Activated naive CD8-positive, alpha-beta T cell treated with anti-CD3 and anti-CD28 coated beads, Interleukin-2, amount 10 ng/mL, durations not matched to agents 7 days and 5 days (primary cell): ENCODE measurements at places on chromosomes 13 and 19. TPM values are rescaled to one million over a fixed set of nuclear protein-coding genes. Genes with fewer than 3 reads are reported as not detected.
A peak's percentile ranks its signal among the peaks of the same experiment; 100 is the strongest.

GRCh38 chr19:7260161-7260560 lies 34.1 kb downstream of the INSR start:
- DNase-seq, result no peak

GRCh38 chr13:43935878-43936277 lies 56.2 kb downstream of the LACC1 start:
- DNase-seq, result no peak

DNA sequence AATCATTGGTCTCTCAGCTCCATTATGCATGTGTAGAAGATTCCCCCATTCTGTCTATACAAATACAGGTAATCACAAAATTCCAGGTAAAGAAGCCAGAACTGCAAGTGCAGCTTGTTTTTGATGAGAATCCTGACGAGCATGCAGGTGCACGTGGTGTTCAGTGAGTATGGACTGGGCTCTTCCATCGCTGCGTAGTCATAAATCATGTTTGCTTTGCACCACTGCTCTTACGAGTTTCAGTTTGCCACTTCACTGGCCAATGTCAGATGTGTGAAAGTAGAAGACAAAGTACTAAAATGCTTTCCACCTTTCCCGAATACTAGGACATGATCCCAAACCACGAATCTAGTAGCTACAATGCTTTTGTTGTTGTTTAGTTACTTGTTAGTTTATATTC lies 390.7 kb downstream of the LIG4 start:
- no peak for DNase-seq

DNA sequence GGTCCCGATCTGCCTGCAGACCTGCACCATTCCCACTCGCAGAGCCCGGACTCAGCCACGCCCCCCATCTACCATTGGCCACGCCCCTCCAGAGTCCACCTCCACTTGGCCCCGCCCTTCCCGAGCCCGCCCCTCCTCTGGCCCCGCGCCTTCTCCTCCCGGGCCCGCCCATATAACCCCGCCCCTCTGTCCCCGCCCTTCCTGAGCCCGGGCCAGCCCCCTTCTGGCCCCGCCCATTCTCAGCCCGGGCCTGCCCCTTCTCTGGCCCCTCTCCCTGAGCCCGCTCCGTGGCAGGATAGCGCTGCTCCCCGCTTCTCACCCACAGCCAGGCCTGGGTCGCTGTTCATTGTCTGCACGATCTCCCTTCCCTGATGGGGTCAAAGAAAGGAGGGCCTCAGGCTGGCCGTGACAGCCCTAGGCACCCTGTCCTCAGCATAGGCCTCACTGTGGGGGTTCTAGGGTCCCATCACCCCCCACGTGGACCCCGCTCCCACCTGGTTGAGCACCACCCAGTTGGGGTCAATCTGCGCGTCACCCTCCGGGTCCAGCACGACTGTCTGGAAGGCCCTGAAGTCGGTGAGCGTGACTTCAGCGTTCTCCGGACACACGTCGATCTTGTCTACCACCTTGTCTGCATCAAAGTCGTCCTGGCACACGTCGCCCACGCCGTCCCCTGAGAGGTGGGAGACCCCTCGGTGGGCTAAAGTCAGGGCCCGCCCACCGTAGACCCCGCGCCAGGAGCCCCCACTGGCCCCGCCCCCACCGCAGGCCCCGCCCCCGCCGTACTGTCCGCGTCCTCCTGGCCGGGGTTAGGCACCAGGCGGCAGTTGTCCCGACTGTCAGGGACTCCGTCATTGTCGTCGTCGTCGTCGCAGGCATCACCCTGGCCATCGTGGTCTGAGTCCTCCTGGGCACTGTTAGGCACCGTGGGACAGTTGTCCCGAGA lies 5.7 kb downstream of the COMP start:
- DNase-seq, result peak; percentile 64

- DNase-seq, result no peak
Measured at GRCh38 chr19:43309466-43309865, 40.1 kb upstream of the PSG9 start.

DNA sequence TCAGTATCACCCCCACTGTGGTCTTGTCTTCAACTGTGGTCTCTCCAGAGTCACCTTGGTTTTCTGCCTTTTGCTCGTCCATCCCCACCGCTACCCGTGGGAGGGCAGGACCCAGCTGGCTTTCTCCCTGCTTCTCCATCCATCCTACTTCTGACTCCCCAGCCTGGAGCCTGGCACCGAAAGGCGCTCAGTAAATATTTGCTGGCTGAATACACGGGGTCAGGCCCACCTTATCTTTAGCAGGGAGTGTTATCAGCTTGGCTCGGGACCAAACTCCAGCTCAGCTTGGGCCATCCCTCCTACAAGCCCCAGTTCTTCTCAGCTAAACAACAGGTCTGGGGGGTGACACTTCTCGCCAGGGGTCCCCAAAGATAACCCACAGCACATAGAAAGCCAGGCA lies 62.0 kb upstream of the KLF2 start:
- no peak for DNase-seq

DNA sequence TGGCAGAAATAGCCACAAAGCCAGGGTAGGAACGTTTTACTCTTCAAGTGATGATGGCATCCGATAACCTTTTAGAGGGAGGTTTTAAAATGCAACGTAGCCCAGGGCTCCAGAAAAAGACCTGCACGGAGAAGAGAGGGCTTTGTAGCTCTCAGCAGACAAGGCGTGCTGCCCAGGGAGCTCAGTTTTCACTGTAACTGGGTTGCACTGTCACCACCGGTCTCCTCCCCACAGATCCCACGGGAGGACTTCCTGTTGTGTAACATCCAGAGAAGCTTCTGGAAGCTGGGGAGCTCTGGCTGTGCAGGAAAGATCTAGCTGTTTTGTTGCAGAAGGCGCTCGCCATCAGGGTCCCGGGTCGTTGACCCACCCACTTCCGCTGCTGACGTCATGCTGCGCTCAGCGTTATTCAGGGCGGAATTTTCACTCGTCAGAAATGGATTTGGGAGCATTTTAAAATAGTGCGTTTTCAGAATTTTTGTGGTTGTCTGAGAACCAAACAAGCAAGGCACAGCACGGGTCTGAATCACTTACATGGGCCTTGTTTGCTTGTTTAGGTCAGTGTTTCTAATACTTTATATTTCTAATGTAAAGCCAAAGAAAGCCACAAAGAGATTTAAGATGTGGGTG lies 50.8 kb downstream of the ATP11A start:
- no peak for DNase-seq

TEX29 gene
- total RNA-seq, result 0.80 TPM

ZNF878 gene
- total RNA-seq, result 0.91 TPM

ELSPBP1 gene
- not detected for total RNA-seq

CEACAM20 gene
- not detected for total RNA-seq
